ENCODE measurements at places on chromosomes 13 and 19.

DNA sequence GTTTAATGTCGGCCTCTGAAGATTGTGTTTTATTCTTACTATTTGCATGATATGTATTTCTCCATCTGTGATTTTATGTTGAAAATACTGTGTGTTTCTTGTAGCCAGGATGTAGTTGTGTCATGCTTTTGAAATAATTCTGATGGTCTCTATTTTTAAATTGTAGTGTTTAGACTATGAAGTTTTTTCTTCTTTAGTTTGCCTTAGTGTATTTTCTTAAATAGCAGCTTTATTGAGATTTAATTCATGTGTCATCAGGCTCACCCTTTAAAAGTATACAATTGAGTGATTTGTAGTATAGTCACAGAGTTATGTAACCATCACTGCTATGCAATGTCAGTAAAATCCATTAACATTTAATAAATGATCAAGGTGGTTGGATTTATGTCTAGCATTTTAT, 74.5 kb downstream of the PCCA start:
- DNase-seq = no peak

DNA sequence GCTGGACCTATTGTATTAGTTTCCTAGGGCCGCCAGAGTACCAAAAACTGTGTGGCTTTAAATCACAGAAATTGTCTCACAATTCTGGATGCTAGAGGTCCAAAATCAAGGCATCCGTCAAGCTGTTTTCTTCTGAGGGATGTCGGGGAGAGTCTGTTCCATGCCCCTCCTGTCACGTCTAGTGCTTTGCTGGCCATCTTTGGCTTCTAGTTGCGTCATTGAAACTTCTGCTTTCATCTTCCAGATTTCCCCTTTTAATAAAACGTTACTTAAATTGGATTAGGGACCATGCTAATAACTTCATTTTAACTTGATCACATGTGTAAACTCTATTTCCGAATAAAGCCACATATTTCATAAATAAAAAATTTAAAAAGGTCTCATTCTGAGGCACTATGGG, 47.5 kb downstream of the TRPM4 start:
- DNase-seq = no peak

GRCh38 chr19:13952931-13953531, 722 bp downstream of the DCAF15 start:
- DNase-seq = no peak

GRCh38 chr19:18100710-18101109, 3.1 kb downstream of the MAST3 start:
- no peak for DNase-seq

DNA sequence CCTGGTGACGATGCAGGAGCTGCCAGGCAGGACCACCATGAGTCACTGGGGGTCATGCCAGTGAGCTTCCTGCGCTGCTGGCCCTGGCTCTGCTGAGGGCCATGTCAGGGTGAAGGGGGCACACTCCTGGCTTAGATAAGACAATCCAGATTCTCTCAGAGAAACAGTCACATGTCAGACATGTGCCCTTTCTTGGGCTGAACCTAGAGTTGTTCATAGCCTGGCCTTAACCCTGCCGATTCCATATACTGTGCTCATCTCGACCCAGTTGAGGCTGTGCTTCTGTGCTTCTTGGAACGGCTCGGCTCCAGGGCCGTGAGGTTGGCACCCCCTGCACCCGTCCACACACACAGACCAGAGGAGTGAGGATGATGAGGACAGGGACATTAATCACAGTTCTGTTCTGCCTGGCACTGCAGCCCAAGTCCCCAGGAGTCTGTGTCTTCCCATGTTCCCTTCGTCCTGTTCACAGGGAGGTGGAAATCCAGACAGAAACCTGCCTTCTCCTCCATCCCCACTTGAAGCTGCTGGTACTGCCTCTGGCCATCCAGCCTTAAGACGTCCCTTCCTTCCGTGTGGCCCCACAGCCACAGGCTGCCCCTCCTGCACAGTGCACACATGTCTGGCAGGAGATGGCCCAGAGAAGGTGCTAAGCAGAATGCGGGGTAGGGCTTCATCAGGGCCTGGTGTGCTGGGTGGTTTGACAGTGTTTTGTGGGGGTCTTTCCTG, 50.0 kb downstream of the LYL1 start:
- DNase-seq = no peak

GRCh38 chr19:8430650-8431049, 14.1 kb upstream of the HNRNPM start:
- DNase-seq = no peak

DNA sequence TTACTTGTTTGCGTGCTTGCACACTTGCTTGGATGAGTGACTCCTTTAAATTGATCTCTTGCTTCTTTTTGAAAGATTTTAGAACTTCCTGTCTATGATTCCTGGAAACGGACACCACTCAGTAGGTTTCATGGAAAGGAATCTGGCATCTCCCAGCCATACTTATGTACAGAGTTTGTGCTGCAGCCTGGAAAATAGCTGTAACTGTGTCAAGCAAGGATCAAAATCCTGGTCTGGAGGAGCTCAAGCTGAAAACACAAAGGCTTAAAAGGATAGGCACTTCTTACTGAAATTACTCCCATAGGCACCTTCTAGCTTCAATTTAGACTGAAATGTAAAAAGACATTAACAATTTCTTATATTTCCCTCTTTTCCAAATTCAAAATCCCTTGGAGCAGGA, 1.4 kb upstream of the FREM2 start:
- no peak for DNase-seq

GRCh38 chr19:14530005-14530348, 583 bp downstream of the TECR start:
- no peak for DNase-seq

GRCh38 chr13:75806117-75806516, 170.0 kb downstream of the LMO7 start:
- DNase-seq = no peak

GRCh38 chr13:27988520-27988919, at the start of gene URAD:
TSS of gene URAD (minus strand) at chr13:27988693. CDS start at chr13:27988637, 56 bp downstream.
- DNase-seq = no peak

DNA sequence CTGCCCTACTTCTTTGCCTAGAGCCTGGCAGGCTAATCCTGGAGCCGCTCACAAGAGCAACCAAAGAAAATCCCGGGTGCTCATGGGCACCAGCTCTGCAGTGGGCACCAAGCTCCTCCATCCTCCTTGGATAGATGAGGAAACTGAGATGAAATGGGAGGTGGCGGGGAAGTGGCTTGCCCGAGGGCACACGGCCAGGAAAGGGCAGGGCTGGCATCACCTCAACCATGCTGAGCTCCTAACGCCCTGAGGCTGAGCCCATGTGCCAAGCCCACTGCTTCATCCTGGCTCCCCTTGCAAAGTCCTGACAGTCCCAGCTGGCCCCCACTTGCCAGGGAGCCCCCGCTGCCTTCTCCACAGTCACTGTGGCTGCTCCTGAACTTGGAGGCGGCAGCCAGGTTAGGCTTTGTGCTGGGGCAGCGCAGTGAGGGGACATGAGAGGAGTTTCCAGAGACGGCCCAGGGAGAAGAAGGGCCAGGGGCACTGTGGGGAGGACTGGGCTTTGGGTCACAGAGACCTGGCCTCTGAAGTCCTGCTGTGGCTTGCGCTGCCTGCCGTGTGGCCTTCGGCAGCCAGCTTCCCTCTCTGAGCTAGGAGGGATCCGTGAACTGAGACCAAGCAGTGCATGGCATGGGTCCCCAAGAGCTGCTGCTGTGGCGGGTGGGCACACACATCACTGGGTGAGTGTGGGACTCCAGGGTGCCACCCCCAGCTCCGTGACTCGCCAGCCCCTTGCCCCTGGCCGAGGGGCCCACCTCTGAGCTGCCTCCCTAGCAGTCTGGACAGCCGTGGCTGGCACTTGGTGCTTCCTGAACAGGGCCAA, 17.5 kb downstream of the TMED1 start:
- no peak for DNase-seq

DNA sequence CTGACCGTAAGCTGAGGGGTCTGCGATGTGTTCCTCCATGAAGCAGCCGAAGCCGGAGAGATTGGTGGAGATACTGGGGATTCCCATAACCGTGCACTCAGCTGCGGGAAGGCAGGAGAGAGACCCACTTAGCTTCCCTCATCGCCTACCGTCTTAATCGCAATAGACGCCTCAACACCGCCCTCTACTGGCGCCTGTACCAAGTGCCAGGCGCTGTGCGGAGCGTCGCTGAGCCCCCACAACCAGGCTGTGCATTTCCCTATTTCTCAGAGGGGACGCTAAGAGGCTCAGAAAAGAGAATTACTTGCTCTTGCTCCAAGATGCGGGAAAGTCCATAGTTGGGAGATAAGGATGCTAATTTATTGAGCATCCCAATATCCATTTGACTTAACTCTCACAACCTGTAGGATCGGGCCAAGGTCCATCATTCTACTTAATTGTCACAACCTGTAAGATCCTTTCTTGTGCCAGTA, 5.8 kb downstream of the FTL start:
- DNase-seq = peak; percentile 79

DNA sequence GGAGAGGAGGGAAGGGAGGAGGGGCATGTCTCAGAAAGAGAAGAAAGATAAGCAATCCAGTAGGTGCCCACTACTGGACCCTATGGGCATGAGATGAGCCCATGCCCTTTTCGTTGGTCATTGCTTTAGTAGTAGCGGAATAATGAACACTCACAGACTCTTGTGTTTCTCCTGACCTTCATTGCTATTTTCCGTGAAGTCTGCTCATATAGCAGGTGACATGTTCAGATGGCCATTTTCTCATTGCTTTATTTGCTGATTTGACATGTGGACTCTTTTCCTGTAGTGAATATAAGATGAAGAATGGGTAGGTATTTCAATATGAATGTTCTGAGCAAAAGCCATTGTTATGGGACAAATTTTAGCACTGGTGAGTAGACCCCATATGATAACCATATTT, 16.4 kb downstream of the WDFY2 start:
- DNase-seq = no peak

DNA sequence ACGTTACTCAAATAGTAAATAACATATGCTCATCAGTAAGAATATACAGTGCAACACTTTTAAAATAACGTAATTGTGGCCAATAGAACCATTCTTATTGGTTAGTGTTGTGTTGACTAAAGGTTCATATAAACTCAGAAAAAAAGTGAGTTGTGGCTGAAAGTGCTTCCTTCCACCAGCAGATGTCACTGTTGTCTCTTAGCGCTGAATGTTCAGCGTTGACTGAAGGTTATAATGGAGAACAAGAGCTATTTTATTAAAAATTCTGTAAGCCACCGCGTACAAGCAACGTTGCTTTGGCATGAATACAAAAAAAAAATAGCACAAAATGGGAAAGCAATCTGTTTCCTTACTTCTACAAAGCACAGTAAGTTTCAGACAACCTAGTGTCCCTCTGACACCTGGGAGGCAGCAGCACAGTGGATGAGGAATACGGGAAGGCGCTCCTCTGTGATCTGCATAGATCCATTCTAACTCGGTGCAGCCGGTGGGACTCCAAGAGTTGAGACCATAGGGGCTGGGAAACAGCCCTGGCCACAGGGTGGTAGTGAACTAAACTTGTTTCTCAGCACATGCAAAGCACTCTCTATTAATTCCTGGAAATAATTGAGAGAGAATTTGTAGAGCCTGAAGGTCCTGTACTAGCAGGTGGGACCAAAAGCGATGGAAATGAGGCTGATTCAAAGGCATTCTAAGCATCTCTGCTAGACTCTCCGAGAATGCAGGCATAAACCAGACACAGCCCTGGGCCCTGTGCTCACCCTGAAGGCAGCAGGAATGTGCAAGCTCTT, 23.9 kb upstream of the OXGR1 start:
- no peak for DNase-seq

- DNase-seq = no peak
These were observed 23.1 kb downstream of the PEPD start for GRCh38 chr19:33498391-33499000.

GRCh38 chr19:6412447-6413091, 12.0 kb downstream of the KHSRP start:
- no peak for DNase-seq

DNA sequence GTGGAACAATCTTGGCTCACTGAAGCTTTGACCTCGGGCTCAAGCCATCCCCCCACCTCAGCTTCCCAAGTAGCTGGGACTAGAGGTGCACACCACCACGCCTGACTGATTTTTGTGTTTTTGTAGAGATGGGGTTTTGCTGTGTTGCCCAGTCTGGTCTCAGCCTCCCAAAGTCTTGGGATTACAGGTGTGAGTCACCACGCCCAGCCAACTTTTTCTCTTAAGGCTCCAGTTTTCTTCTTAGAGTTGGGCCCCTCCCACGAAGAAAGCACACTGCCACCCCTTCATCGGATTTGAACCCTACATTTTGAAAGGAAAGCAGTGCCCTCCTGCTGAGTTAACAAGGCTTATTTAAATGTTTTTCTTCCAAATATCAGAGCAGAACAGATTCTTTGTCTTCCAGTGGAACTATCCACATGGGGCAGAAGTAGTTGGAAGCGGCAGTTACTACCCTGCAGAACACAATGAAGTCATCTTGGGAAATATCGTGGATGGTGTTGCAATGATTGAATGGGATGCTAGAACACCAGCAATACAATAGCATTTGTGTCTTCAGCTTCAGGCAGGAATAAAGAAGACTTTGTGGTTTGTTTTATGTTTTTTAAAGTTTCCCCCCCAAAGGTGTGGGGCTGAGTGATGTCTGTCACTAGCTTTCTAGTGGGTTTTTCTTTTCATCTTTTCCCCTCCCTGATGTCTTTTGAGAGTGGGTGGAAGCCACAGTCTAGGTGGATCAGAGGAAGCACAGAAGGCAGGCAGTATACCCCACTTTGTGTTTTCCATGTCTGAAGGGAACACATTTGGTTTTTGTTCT, 8.9 kb downstream of the ACTN4 start:
- DNase-seq = no peak

- no peak for DNase-seq
These were observed 26.9 kb upstream of the CYP2A7 start for GRCh38 chr19:40908976-40909375.

GRCh38 chr13:39037410-39037879, 444 bp downstream of the PROSER1 start:
- DNase-seq = no peak

DNA sequence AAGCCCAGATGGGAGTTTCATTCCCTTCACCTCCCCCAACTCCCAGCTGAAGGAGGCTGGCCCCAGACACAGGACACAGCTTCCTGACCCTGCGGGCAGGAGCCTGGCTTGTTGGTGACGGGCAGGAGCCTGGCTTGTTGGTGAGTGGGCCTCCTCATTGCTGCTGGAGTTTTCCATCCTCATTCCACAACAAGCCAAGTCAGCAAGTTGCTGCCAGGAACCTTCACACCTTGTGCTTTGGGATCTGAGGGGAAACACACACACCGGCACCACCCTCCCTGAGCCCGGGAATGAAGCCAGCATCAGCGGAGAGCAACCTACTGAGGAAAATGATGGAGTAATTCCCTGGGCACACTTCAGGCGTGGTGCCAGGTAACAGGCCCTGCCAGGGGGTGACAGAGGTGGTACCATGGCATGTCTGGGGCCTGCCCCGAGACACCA, 74.9 kb downstream of the ALOX5AP start:
- no peak for DNase-seq

DNA sequence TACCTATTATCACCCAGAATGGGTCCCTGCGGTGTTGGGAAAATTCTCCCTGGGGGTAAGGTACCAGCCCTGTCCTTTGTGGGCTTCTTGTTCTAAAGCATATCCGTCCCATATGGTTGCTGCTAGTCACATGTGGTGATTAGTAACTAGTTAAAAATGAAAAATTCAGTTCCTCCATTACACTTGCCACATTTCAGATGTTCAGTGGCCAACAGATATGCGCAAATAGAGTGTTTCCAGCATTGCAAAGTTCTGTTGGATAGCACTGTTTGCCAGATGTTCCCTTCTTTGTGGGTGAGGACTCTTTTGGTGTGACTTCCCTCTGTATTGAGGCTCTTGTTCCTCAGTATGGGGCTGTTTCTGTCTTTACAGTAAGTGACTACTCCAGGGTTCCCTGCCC, 3.8 kb downstream of the CNOT3 start:
- no peak for DNase-seq

- no peak for DNase-seq
These were observed 21.7 kb upstream of the C1QTNF9B start for GRCh38 chr13:23919006-23919405.

GRCh38 chr19:35291916-35292315, at the start of gene MAG:
TSS of gene MAG (plus strand) at chr19:35292161. CDS start at chr19:35295409, 3,248 bp downstream.
- DNase-seq = no peak
